ENCODE measurements at places on chromosomes 11 and 22.

DNA sequence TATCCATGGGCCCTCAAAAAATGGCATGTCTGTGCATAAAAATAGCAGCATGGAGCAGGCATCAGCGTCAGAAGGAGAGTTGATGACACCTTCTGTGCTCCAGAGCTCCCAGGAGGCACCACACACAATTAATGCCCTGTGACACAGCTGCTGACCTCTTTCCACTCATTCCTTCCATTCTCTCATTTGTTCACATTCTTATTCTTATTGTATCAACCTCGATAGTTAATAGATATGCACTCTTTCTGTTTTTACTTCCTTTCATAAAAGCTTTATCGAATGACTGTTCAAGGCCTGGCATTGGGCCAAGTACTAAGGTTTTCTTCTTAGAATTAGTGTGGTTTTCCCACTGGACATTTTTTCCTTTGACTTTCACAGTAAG lies 266.0 kb upstream of the MTNR1B start:
- DNase-seq = no peak

DNA sequence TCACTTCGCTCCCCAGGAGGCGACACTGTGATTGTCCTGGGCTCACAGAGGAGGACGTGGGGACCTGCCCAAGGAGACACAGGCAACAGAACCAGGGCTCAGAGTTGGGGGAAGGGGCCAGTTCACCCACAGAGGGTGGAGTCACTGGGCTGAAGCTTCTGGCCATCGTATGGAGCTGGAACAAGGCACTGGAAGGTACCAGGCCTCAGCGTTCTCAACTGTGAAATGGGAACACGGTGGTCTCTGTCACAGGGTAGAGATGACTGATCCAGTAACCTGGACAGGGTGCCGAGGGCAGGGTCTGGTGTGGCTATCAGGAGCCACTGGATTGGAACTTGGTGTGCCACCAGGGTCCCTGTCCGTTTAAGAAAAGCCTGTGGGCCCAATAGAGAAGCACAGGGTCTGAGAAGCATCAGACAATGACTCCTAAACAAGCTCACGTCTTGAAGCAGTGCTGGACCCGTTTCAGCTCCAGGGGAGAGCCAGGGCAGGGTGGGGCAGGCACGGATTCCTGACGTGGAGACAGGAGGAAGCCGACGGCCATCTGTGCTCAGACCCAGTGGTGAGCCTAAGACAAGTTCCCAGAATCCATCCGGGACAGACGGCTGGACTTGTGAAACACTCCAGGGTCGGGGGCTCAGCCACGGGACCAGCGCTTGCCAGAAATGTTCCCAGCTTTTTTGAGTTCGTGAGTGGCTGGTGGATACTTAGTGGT lies 25.0 kb upstream of the KCNQ1OT1 start:
- DNase-seq = no peak

- DNase-seq = no peak
These were observed 16.6 kb downstream of the CAPRIN1 start for GRCh38 chr11:34068111-34068510.

- no peak for DNase-seq
These were observed 9.6 kb upstream of the CD248 start for GRCh38 chr11:66326261-66327111.

- DNase-seq = no peak
These were observed 1145.6 kb upstream of the TENM4 start for GRCh38 chr11:80586464-80586863.

- no peak for DNase-seq
These were observed 19.7 kb downstream of the ZNF195 start for GRCh38 chr11:3359092-3359824.

DNA sequence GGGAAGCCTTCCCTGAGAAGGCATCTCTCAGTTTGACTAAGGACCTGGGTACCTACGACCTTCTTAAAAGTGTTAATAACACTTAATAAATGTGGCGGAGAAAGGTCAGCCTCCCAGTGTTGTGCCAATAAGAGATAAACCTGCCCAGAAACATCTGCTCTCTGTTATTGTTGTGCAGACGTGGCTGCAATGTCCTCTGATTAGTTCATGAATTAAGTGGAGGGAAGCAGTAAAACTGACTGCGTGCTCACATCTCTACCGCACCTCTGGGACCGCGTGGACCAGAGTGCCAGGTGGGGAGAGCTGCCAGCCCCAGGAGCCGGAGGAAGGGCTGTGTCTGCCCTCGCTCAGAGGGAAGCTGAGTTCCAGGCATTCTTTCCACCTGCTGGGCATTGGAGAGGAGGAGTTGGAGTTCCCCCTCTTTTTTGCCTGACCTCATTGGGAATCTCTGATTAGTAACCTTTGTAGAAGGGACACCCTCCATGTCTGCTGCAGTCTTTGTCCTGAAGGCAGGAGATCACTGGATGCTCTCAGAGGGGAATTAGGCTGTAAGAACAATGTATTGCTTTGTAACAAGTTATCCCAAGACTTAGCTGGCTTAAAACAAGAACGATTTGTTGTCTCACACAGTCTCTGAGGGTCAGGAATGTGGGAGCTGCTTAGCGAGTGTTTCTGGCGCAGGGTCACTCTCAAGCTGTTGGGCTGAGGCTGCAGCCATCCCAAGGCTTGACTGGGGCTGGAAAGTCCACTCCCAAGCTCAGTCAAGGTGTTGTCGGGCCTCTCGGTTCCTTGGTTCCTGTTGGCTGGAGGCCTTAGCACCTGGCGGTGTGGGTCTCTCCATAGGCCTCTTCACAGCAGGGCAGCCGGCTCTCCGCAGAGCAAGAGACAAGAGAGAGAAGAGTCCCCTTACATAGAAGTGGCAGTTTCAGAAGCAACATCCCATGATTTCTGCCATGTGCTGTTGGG lies 247.6 kb upstream of the TBCEL start:
- no peak for DNase-seq

- no peak for DNase-seq
These were observed 24.3 kb upstream of the ADA2 start for GRCh38 chr22:17243524-17243923.

DNA sequence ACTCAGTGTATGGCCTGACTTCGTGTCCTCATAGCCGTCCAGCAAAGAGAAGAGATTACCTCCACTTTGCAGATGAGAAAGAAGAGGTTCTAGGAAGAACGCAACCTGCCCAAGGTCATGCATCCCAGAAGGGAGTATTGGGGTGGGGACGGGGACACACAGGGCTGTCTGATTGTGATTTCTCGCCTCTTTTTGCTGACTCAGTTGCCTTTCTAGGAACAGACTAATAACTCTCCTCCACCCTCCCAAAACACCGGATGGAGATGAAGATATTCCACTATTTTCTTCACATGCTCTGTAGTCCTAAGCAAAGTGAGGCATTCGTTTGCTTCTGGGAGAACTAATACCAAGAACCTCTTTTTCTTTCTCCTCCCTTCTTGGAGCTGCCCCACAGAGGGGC lies 529.3 kb downstream of the MIAT start:
- no peak for DNase-seq

DNA sequence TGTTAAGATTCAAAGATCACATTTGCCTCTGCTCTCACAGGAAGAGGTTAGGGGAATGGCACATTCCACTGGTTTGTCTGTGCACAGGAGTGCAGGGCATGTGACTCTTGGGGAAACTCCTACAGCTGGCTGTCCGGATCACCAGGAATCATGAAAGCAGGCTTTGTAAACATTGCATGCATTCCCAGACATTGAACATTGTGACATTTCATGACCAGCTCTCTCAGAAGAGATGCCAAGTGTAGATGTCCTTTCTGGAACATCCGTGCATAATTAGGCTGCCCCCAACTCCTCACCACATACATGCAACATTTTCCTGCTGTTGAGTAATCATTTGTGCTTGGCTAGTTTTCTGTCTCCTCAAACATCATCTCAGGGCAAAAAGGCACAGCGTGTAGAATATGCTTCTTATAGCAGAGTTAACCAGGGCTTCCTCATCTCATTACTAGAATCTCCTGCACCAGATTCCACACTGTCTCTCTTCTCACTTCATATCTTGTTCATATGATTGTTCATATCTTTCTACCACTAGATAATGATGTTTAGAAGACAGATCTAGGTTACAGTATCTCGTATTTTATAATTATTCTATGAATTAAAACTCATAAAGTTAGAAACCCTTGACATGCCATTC lies 694.7 kb downstream of the NTM start:
- no peak for DNase-seq

Measured in stimulated activated CD8-positive, alpha-beta memory T cell treated with anti-CD3 and anti-CD28 coated beads, Interleukin-15, amount 100 ng/mL, for 24 hours (primary cell).